ENCODE measurements at places on chromosomes 2 and 18. TPM values are rescaled to one million over a fixed set of nuclear protein-coding genes. Genes with fewer than 3 reads are reported as not detected.

- no peaks in the 10 kb centered on the region for H3K36me3 ChIP-seq
- H3K27ac ChIP-seq: no peak overlapping the region
- H3K27me3 ChIP-seq: no peaks in the 10 kb centered on the region
Measured at GRCh38 chr2:116133381-116133942, 1681.0 kb upstream of the DDX18 start.

DNA sequence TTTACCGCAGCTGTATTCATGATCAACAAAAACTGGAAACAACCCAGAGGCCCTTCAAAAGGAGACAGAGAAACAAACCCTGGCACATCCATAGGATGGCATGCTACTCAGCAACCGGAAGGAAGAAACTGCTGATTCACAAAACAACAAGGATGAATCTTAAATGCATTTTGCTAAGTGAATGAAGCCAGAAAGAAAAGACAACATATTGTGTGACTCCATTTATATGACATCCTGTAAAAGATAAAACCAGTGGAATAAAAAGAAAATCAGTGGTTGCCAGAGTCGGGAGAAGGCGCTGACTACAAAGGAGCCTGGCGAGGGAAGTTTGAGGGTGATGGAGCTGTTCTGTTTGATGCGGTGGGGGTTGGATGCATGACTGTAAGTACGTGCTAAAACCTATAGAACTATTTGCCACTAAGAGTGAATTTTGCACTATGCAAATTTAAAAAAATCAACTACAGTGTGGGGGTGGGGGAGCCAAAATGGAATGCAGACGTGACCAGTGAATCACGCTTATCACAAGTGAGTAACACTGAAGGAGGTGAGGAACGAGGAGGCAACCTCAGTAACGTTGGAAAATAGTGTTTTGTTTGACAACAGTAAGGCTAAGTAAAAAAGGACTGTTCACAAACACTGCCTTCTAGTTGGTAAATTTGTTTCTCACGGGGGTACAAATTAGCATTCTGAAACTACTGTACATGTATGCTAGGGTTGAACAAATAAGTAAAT is 108.9 kb downstream of the INHBB start:
- DNase-seq: no peak
- H3K27ac ChIP-seq: no peak overlapping the region
- no peak overlapping the region for H3K4me3 ChIP-seq
- no peaks in the 10 kb centered on the region for H3K4me1 ChIP-seq
- H3K27me3 ChIP-seq: no peaks in the 10 kb centered on the region

- no peaks in the 10 kb centered on the region for H3K36me3 ChIP-seq
- H3K27ac ChIP-seq: no peak overlapping the region
- H3K4me1 ChIP-seq: no peaks in the 10 kb centered on the region
- no peak overlapping the region for H3K4me3 ChIP-seq
Measured at GRCh38 chr2:241153616-241154015, 3.3 kb downstream of the PPP1R7 start.

GRCh38 chr2:27441958-27442919 is at the start of gene KRTCAP3:
TSS of gene KRTCAP3 (plus strand) at chr2:27442381. CDS start at chr2:27442413, 32 bp downstream.
- peak; percentile 88 for DNase-seq
- no peaks in the 10 kb centered on the region for H3K27me3 ChIP-seq
- peak within 1 kb of the TSS; percentile 6 for H3K27ac ChIP-seq

DNA sequence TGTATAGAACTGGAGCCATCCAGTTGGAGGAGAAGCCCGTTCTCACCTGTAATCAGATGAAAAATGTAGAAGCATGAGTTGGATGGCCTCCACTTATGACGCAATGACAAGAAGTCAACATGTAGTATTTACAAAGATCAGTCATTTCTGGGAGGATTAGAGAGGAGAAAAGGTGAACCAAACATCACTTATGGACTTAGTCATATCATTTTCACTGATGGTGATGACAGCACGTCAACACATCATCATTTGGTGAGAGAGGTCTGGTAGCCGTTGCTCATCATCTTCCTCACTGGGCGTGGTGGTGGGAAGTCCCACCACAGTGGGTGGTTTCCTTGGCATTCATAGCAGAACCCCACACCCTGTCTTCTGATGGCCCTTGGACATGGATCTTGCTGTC is 264.2 kb upstream of the EPAS1 start:
- DNase-seq: no peak
- no peaks in the 10 kb centered on the region for H3K27me3 ChIP-seq
- H3K27ac ChIP-seq: no peak overlapping the region
- H3K4me1 ChIP-seq: no peaks in the 10 kb centered on the region
- no peaks in the 10 kb centered on the region for H3K36me3 ChIP-seq

GRCh38 chr2:54957321-54957999 is 92.8 kb downstream of the RTN4 start:
- H3K4me1 ChIP-seq: no peaks in the 10 kb centered on the region
- no peak for DNase-seq
- H3K36me3 ChIP-seq: no peaks in the 10 kb centered on the region
- no peaks in the 10 kb centered on the region for H3K27me3 ChIP-seq
- no peak overlapping the region for H3K27ac ChIP-seq

The TFPI gene
- 91.4 TPM for total RNA-seq

The LIMS3 gene
- total RNA-seq: 2.1 TPM

The KCNE4 gene
- total RNA-seq: 0.54 TPM
